Stimulated activated CD8-positive, alpha-beta memory T cell treated with anti-CD3 and anti-CD28 coated beads, Interleukin-7, amount 100 ng/mL, for 1 hour (primary cell): ENCODE measurements at places on chromosomes 3 and 15.

- no peak for DNase-seq
Measured at GRCh38 chr3:16515885-16516420, 2.5 kb upstream of the RFTN1 start.

DNA sequence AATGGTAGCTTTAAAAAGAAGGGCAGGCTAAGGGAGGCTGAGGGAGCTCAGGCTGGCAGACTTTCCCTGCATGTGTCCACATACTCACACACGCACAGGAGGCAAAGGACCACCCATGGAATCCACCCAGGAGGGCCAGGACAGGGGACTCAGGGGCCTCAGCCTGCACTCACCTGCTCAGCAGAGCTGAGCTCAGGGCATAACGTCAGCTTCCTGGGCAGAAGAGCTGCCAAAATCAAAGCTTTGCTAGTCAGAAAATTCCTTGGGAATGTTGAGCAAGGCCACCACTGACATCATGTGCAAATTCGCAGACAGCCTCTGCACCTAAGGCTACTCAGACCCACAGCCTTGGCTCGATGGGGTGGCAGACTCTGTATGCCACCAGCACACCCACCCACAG lies 16.4 kb upstream of the ALAS1 start:
- no peak for DNase-seq

DNA sequence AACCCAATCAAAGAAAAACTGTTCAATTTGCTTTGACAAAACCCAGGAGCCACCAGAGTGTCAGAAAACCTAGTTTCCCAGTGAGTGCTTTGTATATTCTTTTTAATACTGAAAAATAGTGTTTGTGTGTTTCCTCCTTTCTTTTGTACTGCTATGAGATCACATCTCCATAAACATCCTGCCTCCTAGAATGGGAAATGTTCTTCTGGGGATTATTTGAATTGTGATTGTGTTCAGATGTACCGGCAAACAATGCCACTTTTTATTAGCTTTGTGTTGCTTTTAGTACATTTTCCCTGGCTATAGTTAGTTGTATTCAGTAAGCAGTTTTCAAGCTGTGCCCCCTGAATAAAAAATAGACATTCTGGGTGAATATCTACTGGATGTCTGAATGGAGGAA lies 148.0 kb upstream of the NR2E3 start:
- DNase-seq: no peak

- DNase-seq: no peak
Measured at GRCh38 chr3:172467170-172467824, 19.0 kb upstream of the GHSR start.

- DNase-seq: no peak
Measured at GRCh38 chr15:66133247-66133885, 120.2 kb downstream of the MEGF11 start.

DNA sequence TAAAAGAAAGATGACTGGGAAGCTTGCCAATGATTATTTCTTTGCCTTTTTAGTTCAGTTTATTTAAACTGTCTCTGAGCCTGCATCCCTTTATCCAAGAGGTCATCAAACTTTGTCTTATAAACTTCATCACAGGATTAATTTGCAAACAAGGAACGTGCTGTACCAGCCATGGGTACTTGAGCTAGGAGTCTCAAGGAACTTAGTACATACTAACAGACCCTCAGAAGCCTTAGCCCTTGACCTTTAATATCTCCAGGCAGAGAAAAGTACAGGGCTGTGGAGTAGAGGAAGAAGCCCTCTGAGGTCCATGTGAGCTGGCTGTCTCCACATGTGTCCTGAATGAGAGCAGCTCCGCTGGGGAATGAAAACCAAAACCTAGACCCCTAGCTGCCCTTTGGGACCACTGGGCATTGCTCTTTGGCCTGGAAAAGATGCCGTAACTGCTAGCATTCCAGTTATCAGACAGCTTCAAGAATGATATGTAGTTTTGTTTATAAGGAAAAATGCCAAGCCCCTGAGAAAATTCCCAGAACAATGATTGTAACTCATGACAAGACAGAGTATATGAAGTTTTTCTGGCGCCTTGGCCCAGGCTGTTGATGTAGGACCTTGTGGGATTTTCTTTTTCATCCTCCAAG lies 92.1 kb downstream of the ASB7 start:
- DNase-seq: no peak

- no peak for DNase-seq
Measured at GRCh38 chr15:28181366-28181765, 82.3 kb upstream of the OCA2 start.
